Activated CD4-positive, alpha-beta T cell treated with anti-CD3 and anti-CD28 coated beads for 1 hour (primary cell): ENCODE measurements at places on chromosomes 6 and 20.

- no peak for DNase-seq
Observed at GRCh38 chr6:12717356-12717755, 789 bp downstream of the PHACTR1 start.

- DNase-seq, result no peak
Observed at GRCh38 chr6:19502301-19502700, 334.9 kb upstream of the ID4 start.

GRCh38 chr20:21235484-21236445 is 67.4 kb upstream of the XRN2 start:
- DNase-seq, result peak; percentile 40

GRCh38 chr6:137094411-137095008 is 49.7 kb upstream of the IL20RA start:
- DNase-seq, result peak; percentile 21

- no peak for DNase-seq
Observed at GRCh38 chr6:67986694-67987232, 648.3 kb upstream of the ADGRB3 start.

- no peak for DNase-seq
Observed at GRCh38 chr6:101799531-101799930, 406.0 kb downstream of the GRIK2 start.

GRCh38 chr20:4063631-4064030 is 48.3 kb upstream of the RNF24 start:
- DNase-seq, result no peak

DNA sequence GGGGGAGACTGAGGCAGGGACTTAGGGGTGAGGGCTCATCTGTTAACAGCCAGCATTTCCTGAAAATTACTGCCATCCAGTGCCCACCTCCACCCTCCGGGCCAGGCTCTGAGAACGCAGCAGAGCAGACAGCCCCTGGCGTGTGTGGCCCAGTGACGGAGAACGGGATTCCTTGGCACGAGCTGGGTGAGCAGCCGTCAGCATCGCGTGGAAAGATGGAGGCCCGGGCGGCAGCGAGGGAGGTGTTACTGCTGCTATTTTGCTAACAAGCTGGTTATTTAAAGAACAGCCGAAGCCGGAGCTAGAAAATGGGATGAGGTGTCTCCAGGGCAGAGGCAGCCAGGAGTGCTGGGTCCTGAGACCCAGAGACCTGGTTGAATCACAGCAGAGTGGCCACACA is 62.7 kb downstream of the DLGAP4 start:
- no peak for DNase-seq

- DNase-seq, result no peak
Observed at GRCh38 chr6:121302882-121303281, 31.4 kb downstream of the TBC1D32 start.

DNA sequence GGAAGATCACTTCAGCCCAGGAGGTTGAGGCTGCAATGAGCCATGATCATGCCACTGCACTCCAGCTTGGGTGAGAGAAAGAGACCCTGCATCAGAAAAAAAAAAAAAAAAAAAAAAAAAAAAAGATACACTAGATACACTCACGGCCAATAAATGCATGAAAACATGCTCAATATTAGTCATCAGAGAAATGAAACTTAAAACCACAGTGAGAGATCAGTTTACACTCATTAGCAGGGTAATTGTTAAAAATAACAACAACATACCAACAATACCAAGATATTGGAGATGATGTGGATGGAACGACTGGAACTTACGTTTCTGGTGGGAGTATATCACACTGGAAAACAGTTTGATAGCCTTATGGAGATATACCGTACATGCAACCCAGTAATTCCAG is 29.9 kb downstream of the HS3ST5 start:
- DNase-seq, result no peak

DNA sequence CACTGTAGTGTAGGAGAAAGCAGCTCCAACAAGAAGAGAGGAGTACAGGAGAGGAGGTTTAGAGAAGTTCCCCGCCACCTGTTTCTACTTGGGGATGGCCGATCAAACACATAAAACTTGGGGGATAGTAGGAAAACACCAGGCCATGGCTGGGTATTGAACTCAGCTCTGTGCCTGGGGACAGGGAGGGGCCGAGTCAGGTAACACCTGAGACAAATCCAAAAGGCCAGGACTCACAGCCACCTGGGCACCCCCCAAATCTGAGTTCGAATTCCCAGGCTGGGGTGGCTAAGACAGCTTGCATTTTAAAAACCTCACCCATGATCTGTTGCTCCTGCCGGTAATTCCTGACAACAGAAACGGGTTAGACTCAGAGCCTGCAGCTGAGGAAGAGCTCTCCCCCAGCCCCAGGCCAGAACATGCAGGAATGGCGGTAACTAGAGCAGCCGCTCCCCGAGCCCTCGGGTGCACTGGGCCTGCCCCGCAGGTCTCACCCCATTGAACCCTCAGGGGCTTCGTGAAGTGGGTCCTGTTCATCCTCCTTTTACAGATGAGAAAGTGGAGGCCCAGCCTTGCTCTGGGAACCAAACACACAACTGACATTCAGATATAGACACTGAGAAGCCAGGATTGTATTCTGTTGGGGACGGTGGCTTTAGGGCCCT is 61.0 kb downstream of the TCP11 start:
- DNase-seq, result no peak

- no peak for DNase-seq
Observed at GRCh38 chr6:40626886-40627285, 39.7 kb upstream of the LRFN2 start.

DNA sequence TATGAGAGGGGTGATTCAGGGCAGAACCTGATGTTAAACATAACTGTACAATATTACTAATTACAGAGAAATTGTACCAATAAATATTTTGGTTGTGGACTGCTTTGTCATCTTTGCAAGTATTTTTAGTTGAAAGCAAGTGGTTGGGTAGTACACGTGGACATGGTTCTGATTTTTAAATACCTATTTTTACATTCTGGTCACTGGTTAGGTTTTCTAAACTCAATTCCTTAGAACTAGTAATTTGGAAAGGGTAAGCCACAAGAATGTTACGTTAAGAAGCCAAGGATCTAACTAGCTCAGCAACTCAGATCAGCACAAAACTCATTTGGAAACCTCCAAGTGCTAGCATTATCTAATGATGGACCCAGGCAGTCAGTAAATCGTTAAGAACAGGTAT is 2.7 kb downstream of the EPB41L2 start:
- DNase-seq, result no peak

DNA sequence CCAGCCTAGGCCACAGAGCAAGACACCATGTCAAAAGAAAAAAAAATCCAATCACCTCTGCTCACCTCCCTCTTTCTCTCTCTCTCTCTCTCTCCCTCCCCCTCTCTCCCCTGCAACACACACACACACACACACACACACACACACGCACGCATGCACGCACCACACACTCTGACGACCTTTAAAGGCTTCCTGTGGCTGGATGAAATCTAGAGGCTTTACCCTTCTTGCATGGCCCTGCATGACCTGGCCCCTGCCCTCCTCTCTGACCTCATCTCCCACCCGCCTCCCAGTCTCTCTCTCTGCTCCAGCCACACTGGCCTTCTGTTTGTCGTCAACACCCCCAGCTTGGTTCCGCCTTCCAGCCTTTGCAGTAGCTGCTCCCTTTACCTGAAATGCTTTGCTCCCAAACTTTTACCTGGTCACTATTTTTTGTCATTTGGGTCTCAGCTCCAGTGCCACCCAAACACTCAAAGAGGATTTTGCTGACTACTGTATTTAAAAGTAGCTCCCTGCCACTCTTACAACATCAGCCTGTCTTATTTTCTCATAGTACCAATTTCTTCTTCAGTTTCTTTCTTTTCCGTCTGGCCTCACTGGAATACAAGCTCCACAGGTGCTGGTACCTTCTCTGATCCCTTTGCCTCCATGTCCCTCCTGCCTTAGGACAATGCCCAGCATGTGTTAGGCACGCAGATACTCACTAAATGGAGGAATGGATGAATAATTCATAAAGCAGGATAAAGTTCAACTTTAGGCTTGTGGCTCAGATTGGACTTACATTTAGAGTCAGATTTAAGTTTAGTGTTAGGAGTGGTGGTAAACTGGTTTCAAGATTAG is 4.3 kb upstream of the LTA start:
- DNase-seq, result no peak

DNA sequence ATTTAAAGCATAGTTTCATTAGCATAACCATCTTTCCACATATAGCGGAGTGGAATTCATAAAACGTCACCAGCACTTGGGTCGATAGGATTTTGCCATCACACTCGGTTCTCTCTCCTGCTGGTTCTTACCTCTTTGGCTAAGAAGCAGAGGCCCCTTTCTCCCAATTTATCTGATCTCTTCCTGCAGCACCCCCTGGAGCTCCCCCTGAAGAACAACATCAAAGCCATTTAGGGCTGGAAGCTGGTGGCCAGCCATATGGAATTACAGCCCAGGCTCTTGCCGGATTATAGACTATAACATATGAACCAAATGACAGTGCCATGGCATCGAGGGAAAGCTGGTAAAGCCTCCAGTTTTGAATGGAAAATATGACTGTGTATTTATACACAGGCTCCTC is 6.4 kb upstream of the KIF6 start:
- DNase-seq, result no peak

GRCh38 chr6:134520181-134521115 is 202.5 kb upstream of the SGK1 start:
- no peak for DNase-seq

DNA sequence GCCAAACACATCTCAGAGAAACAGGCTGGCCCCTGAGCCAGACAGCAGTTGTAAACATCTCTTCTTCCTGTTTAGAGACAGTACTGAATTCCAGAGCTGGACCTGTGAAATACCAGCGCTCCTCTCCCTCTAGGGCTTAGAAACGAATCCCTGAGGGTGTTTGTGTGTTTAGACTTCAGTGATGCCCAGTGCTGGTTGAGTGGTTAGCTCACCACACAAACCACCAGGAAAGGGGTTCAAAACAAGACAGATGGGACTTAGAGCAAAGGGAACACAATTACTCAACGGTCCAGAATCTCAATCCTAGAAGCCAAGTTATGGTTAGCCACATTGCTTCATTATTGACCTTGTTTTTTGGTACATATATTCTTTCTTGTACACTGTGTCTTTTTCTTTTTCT is 108.7 kb upstream of the TMEM170B start:
- no peak for DNase-seq

DNA sequence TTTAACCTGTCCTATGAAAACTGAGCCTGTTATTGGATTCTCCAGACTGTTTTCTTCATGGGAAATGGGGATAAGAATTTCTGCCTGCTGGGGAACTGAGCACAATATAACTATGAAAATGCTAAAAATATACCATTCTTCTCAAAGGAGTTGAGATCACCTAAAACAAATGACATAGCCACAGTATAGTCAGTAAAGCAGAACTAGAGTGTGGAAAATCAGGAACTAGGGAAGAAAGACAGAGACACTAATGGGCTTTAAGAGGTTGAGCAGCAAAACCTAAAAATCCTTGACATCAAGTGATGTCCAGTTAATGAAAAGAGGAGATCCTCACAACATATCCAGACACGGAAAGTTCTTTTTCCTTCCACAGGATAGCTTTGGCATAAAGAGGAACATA is 215.7 kb upstream of the CST7 start:
- DNase-seq, result no peak

GRCh38 chr6:144697369-144697760 is 412.2 kb downstream of the UTRN start:
- DNase-seq, result no peak

GRCh38 chr20:56359212-56360132 is 698 bp downstream of the FAM210B start:
- no peak for DNase-seq

- DNase-seq, result no peak
Observed at GRCh38 chr6:169891846-169892245, 140.4 kb downstream of the ERMARD start.

DNA sequence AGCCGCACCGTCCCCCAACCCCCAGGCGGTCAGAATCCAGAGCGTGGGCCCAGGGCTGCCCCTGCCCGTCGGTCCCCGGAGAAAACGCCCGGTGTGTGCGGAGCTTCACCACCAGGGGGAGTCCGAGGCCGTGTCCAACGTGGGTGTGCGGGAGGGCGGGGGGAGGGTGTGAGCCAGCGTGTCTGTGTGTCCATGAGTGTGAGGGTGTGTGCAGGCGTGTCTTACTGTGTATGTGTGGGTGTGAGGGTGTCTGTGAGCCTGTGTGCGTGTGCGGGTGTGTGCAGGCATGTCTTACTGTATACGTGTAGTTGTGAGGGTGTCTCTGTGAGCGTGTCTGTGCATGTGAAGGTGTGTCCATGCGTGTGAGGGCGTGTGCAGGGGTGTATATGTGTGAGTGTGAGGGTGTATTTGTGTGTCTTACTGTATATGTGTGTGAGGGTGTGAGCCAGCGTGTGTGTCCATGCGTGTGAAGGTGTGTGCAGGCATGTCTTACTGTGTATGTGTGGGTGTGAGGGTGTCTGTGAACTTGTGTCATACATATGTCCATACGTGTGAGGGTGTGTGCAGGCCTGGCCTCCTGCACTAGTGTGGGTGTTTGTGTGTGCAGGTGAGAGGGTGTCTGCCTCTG is 24.6 kb upstream of the GATA5 start:
- DNase-seq, result peak; percentile 68

GRCh38 chr6:125739364-125739763 is 10.1 kb upstream of the HEY2 start:
- no peak for DNase-seq

DNA sequence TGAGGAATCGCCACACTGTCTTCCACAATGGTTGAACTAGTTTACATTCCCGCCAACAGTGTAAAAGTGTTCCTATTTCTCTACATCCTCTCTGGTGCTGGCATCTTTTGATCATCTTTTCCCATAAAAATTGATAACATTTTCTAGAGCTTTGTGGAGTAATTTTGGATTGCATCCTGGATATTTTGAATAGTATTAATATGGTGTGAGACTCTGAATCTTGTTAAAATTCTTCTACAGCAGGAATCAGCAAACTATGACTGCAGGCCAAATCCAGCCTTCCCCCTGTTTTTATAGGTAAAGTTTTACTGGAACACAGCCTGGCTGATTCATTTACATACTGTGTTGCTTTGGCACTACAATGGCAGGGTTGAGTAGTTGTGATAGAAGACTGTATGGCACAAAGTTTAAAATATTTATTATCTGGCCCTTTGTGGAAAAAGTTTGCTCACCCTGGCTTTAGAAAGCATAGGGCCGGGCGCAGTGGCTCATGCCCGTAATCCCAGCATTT is 15.0 kb upstream of the RNF8 start:
- DNase-seq, result no peak

GRCh38 chr6:83389606-83390005 is 41.2 kb downstream of the ME1 start:
- DNase-seq, result no peak

- no peak for DNase-seq
Observed at GRCh38 chr6:18412068-18412467, 24.9 kb downstream of the RNF144B start.

DNA sequence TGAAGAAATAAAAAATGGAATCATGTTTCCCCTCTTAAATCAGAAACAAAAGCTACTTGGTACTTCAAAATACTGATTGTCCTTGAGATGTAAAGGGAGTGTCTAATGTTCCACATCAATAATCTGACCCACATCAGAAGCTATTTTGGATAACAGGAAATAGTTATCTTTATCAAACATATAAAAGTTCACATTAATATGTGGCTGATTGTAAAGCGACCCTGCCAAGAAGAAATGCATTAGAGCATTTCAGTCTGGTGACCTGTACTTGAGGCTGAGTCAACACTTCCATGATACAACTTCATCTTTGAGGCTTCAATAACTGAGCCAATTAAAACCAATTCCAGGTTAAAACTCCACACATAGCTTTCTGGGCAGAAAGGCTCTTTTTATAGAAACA is 31.8 kb downstream of the SYNE1 start:
- no peak for DNase-seq
